Common myeloid progenitor, CD34-positive (primary cell): ENCODE measurements at places on chromosomes 6 and 20.

GRCh38 chr20:36847009-36847709 lies 28.8 kb upstream of the TLDC2 start:
- no peak for DNase-seq

DNA sequence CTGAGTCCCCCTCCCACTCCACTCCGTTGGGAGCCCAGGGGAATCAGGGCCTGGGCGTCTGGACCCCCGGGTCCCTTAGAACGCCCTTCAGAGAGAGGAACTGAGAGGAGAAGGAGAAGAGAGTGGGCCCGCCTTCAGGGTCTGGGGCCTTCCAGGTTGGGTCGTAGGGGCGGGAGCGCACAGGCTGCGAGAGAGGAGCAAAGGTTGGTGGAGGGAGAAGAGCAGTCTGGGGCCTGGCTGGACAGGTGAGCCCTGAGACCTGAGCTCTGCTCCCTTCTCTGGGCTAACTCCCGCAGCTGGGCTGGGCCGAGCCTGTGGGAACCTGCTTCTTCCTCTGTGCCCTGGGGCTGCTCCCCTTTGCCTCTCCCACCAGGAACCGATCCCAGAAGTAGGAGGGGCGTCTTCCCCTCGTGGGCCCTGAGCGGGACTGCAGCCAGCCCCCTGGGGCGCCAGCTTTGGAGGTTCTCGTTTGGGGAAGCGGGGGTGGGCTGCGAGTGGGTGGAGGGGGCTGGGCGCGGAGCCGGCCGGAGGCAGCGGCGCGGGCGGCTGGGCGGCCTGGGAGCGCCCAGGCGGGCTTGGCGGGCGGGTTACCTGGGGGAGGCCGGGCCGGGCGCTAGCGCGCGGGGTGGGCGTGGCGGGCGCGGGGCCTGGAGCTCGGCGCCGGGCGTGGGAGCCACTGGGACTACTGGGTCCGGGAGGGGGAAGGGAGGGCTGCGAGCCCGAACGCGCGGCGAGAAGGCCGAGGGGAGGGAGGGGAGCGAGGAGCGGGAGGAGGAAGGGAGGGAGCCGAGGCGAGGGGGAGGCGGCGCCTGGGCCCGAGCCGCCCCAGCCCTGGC lies at the start of gene DDR1:
Gene DDR1, plus strand, starts transcription at position 835 of the 836 bp plus-strand sequence. CDS start 4,211 bp downstream, outside the sequence.
- DNase-seq, result peak; percentile 28

DNA sequence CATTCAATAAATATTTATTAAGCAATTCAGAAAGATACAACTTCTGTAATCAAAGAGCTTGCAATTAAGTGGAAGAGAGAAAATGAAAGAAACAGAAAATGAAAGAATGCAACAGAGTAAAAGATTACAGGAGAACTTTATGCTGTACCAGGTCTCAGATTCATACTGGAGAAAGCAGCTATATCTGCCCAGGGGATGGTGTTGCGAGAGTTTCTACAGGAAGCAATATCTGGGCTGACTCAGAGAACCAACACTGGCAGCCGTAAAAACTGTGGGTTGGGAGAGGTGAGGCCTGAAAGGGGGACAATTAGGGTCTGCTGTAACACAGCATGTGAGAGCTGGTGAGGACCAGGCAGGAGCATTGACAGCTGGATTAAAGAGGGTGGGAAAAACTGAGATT lies 256.7 kb upstream of the TCF21 start:
- no peak for DNase-seq

- no peak for DNase-seq
Observed at GRCh38 chr20:48544402-48545339, 283.1 kb downstream of the PREX1 start.

- peak; percentile 85 for DNase-seq
Observed at GRCh38 chr20:4108495-4109306, 93.3 kb upstream of the RNF24 start.

GRCh38 chr6:29748391-29749307 lies 25.4 kb downstream of the HLA-F start:
- peak; percentile 80 for DNase-seq

GRCh38 chr6:106890447-106890846 lies 84.1 kb downstream of the CD24 start:
- DNase-seq, result no peak
